Spleen (tissue), 13 donors: ENCODE measurements at places on chromosomes 3 and 15. TPM values are rescaled to one million over a fixed set of nuclear protein-coding genes. Genes with fewer than 3 reads are reported as not detected.

GRCh38 chr3:44242721-44243120 is 1.0 kb downstream of the TOPAZ1 start:
- no peak for DNase-seq

DNA sequence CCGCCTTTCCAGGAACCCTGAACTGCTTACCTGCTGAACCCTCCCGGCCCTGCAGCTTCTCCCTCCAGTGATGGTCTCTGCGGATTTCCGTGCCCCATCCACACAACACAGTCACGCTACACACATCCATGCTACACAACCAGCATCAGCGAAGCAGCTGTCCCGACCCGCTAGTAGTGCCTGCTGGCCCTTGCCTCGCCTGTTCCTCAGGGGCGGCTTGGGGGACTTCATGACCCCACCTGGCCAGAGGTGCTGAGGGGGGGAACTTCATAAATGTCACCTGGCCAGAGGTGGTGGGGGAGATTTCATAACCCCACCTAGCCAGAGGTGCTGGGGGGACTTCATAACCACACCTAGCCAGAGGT is 530 bp upstream of the TUBGCP5 start:
- peak; percentile 84 for DNase-seq

DNA sequence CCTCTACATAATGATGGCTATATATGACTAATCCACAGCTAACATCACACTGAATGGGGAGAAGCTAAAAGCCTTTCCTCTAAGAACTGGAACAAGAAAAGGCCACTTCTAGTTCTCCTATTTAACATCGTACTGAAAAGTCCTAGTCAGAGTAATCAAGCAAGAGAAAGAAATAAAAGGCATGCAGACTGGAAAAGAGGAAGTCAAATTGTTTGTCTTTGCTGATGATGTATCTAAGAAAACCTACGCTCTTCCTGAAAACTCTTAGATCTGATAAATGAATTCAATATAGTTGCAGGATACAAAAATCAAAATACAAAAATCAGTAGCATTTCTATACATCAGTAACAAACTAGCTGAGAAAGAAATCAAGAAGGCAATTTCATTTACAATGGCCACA is 116.9 kb downstream of the TP63 start:
- no peak for DNase-seq

DNA sequence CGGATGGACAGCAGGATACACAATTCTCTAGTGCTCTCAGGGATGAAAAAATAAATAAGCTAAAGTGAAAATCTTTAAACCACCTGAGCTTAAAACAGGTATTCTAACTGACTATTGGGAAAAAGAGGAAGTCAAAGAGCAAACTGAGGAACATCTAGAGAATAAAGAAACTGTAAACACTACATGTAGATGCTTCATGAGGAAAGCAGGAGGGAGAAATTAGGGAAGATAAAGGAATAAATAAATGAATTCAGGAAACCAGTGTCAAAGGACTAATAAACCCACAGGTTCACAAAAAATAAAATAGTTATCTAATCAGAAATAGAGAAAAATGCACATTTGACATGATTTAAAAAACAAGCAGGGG is 525 bp upstream of the MCCC1 start:
- no peak for DNase-seq

Gene TJP1
- 71.8 TPM for total RNA-seq

Gene NUP210
- 68.8 TPM for total RNA-seq
